Fibroblast of lung (primary cell): ENCODE measurements at places on chromosomes 16 and 17. TPM values are rescaled to one million over a fixed set of nuclear protein-coding genes. Genes with fewer than 3 reads are reported as not detected.

- DNase-seq: no peak
Measured at GRCh38 chr16:6068063-6068462, 970.5 kb upstream of the EEF2KMT start.

DNA sequence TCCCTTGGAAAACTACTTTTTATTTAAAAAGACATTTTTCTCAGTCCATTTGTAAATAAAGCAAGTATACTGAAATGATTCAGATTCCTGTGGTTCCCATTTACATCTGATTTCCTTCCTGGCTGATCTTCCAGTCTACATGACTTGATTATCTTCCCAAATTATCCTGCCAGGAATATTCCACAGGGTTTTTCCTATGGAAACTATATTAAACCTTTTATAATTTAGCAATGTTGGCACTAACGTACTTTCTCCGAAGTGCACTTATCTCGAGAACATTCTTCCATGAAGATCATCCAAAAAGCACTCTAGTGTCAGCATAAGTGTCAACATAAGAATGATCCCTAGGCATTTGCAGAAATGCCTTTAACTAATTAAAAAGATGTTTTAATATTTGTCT is 347.7 kb upstream of the KIF2B start:
- DNase-seq: no peak

- DNase-seq: no peak
Measured at GRCh38 chr16:47016700-47017133, 43.2 kb upstream of the DNAJA2 start.

- DNase-seq: peak; percentile 1
Measured at GRCh38 chr16:56102183-56102686, 89.1 kb upstream of the GNAO1 start.

GRCh38 chr16:79703066-79703465 is 102.5 kb upstream of the MAF start:
- DNase-seq: peak; percentile 19

DNA sequence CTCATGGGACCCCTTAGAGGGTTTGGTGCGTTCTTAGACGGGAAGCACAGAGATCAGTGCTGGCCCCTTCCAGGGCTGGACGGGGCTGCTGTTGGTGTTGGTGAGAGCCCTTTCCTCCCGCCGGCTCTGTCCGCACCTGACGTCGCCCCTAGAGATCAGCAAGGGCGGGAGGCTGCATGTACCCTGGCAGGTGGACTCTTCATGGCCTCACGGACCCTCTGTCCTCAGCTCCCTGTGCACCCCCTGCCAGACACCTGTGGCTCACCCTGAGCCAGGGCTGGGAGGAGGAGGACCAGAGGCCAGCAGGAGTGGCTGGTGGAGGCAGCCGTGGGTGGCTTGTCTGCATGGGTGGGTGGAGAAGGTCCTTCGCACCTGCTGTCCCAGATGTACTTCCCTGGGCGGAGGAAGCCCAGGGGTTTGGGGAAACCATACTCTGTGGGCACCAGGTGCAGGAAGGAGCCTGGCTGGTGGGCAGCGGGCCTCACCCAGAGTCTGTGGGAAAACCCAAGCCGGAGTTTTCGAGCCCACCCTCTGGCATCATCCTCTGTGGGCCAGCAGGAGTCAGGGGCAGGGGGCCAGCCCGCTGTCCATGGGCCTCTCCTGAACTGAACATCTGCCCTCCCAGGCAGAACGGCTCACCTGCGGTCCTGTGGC is 348.6 kb downstream of the SEC14L1 start:
- no peak for DNase-seq

GRCh38 chr16:86718118-86718517 is 139.8 kb downstream of the FOXL1 start:
- DNase-seq: peak; percentile 13

The KRT28 gene
- total RNA-seq: not detected in 2 replicates

DNA sequence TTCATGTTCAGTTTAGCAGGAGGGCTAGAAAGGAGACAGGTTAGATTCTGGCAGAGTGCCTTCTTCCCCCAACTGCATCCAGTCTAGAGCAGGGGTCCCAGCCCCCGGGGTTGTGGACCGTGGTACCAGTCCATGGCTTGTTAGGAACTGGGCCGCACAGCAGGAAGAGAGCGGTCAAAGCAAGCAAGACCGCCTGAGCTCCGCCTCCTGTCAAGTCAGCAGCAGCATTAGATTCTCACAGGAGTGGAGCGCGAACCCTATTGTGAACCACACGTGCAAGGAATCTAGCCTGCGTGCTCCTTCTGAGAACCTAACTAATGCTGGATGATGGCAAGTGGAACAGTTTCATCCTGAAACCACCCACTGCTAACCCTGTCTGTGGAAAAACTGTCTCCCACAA is 95.0 kb downstream of the HIC1 start:
- DNase-seq: no peak

DNA sequence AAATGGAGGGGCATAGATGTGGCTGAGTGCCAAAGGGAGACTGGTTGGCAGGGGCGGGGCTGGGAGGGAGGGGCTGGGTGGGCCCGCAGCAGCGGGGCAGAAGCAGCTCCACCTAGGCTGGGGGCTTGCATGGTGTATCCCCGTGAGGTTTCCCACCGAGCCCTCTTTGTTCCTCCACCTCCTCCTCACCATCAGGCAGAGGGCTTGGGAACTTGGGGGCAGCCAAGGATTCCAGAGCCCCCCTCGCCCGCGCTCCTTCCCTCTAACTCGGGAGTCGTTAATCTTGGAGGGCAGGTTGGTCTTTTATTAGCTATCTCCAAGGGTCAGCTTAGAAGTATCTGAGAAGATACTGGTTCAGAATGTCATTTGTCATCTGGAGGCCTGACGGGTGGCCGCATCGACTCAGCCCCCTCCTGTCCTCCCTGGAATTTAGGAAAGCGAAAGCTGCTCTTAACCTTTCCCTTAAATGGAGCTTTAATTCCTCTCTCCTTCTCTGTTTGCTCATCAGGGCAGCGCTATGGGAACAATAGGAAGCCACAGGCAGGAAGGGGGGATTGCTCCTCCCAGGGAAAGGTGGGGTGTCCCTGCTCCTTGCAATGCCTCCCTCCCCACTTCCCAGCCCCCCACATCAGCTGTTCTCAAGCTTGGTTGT is 274.3 kb upstream of the XYLT1 start:
- DNase-seq: peak; percentile 38

The CDH15 gene
- total RNA-seq: 0.26 and 0.99 TPM in 2 replicates

The PPY gene
- total RNA-seq: not detected in 2 replicates

DNA sequence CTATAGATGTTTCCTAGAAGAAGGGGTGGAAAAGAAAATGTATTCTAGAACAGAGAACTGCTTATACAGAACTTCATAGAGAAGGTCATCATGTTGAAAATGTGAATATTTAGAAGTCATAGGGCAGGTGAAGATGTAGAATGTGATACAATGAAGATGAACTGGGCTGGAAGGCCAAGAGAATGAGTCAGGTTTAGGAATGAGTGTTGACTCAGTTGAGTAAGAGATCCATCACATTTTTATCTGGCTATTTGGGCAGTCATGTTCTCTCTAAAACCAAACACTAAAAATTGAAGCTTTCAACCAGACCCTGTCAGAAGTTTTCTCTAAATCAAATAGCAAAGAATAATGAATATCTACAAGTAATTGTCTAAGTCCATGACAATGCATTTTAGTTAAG is 660.5 kb downstream of the KCNJ2 start:
- no peak for DNase-seq

DNA sequence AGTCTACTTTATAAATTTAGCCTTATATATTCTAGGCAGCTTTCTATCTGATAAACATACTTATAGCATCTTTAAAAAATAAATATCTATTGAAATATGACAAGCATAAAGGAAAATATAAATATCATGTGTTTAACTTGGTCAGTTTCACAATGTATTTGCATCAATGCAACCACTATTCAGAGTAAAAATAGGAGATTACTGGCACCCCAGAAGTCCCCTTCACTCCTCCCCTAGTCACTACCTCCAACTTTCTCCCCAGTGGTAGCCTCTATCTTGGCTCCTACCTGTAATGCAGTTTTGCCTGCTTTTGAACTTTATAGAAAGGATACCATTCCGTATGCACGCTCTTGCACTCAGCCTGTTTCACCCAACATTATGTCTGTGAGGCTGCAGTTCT is 3.2 kb upstream of the NOD2 start:
- no peak for DNase-seq

DNA sequence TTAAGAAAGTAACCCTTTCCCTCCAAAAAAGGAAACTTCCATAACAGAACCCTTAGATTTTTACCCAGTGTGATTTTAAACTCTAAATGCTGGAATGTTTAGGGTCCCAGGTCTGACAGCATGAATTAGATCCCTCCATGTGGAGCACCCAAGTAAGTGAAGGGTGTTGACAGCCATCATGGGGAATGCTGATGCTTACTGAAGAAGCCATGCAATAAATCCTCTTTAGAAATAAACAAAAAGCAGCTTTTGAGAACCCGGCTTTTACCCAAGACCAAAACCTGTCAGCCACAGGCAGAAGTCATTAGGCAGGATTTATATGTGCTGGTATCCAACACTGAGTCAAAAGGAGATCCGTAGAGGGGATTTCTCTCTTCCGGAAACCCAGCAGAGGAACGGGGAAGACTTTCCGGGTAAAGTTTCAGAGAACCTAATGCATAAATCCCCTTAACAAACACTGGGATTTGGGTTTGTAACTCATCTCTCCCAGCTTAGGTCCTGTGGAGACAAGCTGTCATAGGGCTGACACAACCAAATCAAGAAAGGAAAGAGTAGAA is 287.5 kb downstream of the IRX3 start:
- no peak for DNase-seq

The RNF135 gene
- 11.3 and 13.4 TPM in 2 replicates for total RNA-seq

GRCh38 chr17:42122371-42123303 is at the start of gene HSPB9:
TSS of gene HSPB9 (plus strand) at chr17:42122804. CDS start at chr17:42122851, 47 bp downstream.
- no peak for DNase-seq

The HEATR9 gene
- total RNA-seq: not detected in 2 replicates

GRCh38 chr17:45743626-45744326 is 40.3 kb upstream of the CRHR1 start:
- no peak for DNase-seq
